ENCODE measurements at places on chromosomes 2 and 18.

DNA sequence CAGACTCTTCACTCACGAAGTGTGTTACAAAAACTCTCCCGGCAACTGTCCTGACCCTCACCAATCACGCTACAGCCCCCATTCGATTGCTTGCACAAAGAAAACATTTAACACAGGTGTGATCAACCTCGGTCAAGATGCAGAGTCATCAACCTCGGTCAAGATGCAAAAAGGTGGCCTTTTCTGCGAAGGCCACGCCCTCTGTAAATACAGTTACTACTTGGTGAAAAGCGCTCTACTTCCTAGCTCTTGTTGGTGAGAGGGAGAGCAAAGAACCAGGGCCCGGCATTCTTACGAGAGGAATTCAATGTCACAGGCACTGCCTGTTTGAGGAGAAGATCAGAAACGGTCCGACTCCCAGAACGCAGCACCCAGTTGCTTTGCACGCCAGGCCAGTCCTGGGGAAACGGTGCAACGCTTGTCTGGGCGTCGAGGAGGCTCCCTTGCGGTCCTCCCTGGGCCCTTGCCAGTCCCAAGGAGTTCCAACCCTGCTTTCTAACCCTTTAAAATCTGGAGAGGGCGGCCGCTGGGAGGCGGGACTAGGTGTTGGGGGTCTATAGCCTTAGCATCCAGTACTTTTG, 1.9 kb downstream of the PIEZO2 start:
- no peak for DNase-seq

GRCh38 chr2:73697606-73698005, 39.5 kb downstream of the TPRKB start:
- no peak for DNase-seq

DNA sequence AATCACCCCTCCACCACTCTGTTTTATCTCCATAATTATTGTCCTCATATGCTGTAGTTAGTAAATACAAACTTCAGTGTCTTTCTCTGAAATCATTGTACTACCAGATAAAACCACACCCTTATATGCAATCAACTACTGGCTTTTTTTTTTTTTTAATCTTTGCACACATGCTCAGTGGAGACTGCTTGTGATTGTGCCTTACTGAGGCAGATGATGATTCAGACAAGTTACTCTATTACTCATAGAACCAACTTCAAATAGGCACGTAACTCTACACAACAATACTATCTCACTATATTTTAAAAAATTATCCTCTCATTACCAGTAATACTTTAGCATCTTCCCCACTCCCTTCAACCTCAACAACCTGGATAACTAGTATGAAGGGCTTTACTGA, 1278.4 kb upstream of the PIK3C3 start:
- DNase-seq: no peak

DNA sequence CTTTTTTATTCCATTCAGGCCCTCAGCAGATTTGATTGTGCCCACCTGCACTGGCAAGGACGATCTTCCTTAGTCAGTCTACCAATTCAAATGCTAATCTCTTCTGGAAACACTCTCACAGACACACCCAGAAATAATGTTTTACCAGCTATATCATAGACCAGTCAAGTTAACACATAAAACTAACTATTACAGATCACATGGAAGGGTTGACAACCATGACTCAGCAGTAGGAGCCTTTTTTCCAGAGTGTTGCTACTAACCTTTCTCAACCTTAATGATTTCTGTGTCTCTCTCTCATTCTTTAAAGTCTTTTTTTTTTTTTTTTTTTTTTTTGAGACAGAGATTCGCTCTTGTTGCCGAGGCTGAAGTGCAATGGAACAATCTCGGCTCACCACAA, 143.5 kb upstream of the MSH6 start:
- DNase-seq: no peak

DNA sequence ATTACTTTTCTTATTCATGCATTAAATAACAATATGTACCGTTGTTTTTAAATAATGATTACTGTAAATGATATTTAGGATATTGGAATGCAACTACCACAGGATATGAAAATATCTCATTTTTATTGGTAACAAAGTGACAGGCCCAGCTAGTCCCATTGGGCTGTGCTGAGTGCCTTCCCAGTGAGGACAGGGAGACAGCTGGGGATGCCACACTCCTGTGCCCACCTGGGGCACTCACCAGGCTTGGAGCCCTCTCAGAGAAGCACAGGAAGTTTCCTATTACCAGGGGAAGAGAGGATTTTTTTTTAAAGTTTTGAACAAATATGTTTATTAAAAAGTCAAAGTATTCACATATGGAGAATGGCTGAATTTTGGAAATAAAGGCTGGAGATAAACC, 48.9 kb downstream of the PARD6G start:
- DNase-seq: no peak

DNA sequence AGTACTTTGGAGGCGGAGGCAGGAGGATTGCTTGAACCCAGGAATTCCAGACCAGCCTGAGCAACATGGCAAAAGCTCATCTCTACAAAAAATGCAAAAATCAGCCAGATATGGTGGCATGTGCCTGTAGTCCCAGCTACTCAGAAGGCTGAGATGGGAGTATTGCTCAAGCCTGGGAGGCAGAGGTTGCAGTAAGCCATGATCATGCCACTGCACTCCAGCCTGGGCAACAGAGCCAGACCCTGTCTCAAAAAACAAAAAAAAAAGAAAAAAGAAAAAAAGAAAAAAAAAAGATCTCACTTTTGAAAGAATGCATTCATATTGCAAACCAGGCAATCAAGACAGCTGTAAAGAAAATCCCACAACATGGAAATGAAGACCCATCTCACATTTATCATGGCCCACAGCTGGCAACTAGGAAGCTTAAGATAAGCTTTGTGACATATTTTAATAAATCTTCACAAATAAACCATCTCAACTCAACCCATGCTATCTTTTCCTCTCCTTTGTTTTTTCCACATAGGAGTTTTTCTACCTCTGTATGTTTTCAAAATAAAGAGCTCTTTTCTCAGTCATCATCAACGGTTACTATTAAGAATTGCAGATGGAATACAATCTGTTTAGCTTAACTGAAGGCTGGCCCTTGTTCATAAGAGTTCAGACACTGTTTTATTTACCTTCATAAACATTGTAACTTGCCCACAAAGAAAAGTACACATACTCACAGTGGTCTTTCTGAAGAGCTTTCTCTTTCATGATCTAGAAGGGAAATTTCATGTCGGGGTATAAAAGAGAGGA, 137.0 kb downstream of the MREG start:
- no peak for DNase-seq
